ENCODE measurements at places on chromosomes 2 and 18.

- no peak for DNase-seq
These were observed 1344.4 kb upstream of the CELF4 start for GRCh38 chr18:38909972-38910371.

DNA sequence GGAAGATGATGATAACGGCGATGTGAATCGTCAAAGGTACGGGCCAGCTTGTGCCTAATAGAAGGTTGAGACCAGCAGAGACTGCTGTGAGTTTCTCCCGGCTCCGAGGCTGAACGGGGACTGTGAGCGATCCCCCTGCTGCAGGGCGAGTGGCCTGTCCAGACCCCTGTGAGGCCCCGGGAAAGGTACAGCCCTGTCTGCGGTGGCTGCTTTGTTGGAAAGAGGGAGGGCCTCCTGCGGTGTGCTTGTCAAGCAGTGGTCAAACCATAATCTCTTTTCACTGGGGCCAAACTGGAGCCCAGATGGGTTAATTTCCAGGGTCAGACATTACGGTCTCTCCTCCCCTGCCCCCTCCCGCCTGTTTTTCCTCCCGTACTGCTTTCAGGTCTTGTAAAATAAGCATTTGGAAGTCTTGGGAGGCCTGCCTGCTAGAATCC, 3.0 kb downstream of the FZD7 start:
- no peak for DNase-seq

DNA sequence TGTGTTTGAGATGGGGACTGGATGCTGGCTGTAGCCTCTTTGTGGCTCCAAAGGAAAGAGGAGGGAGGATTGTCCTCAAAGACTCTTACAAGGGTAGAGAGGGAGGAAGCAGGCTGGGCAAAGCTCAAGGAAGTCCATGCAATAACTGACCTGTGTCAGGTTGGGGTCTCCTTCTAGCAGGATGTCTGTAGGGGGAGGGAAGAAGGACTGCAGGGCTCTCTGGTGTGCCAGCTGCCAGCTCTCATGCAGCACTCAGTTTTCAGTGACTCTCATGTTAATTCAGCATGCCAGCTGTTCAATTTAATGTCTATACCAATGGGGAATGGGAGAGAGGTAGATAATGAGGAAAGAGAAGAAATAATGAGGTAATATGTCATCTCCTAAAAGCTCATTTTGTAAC, 85.3 kb upstream of the RANBP2 start:
- DNase-seq, result no peak

DNA sequence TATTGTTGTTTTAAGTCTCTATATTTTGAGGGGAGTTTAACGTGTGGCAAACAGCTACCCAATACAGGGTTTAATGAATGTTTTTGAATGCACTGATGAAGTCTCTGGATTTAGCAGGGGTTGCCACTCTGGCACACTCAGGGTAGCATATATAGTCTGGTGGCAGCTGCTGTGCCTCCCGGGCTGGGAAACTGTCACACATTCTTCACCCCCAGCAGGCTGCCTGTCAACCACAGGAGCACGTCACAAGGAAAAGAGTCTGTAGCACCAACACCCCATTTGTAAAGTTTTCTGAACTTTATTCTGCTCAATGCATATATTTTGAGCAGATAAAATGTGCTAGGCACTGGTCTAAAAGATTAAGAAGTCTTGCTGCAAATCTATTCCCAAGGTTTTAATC, 39.3 kb downstream of the NGEF start:
- DNase-seq, result no peak

All from stimulated activated CD4-positive, alpha-beta T cell treated with anti-CD3 and anti-CD28 coated beads, Interleukin-1b, Interleukin-23, amount 100 ng/mL, for 24 hours (primary cell).